Testis (tissue), 5 donors: ENCODE measurements at places on chromosomes 6 and 20. TPM values are rescaled to one million over a fixed set of nuclear protein-coding genes. Genes with fewer than 3 reads are reported as not detected.

DNA sequence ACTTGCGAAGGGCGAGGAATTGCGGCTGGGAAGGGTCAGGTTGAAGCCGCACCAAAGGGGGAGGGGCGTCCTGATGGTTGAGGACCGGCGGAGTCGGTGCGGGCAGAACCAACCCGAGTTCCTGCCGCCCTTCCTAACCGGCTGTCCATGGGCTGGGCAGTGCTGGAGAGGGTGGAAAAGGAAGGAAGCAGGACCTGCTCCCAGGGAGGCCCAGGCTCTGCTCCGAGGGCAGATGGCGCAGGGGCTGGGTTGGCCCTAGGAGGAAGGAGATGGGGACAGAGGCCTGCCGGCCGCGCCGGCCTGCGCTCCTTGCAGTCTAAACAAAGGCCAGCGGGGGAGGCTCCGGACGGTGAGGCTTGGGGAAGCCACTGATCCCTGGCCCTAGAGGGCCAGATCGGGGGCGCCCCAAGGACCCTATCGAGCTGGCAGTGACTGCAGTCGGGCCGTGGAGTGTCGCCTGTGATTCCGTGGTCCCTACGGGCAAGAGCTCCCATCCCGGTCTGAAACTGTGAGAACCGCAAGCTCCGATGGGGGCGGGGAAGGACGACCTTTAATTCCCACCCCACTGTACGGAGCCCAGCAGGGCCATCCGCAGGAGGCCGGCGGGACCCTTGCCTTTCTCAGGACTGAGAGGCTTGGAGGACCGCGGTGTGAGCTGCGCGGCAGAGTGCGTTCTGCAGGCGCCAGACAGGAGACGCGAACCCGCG is 39.4 kb downstream of the YTHDF1 start:
- H3K27me3 ChIP-seq: no peaks in the 10 kb centered on the region
- DNase-seq: no peak
- no peak overlapping the region for H3K4me3 ChIP-seq
- H3K36me3 ChIP-seq: no peaks in the 10 kb centered on the region
- H3K27ac ChIP-seq: no peak overlapping the region
- peaks cover 4% of the 10 kb centered on the region for H3K4me1 ChIP-seq

GRCh38 chr6:11525468-11526155 is 11.9 kb upstream of the TMEM170B start:
- DNase-seq: no peak
- H3K27me3 ChIP-seq: no peaks in the 10 kb centered on the region
- no peaks in the 10 kb centered on the region for H3K36me3 ChIP-seq
- no peak overlapping the region for H3K4me3 ChIP-seq
- H3K27ac ChIP-seq: no peak overlapping the region

- H3K27ac ChIP-seq: no peak overlapping the region
- H3K4me1 ChIP-seq: no peaks in the 10 kb centered on the region
- no peaks in the 10 kb centered on the region for H3K27me3 ChIP-seq
- DNase-seq: no peak
Measured at GRCh38 chr6:137087902-137088301, 43.1 kb upstream of the IL20RA start.

GRCh38 chr20:41621971-41622370 is 3.8 kb upstream of the CHD6 start:
- no peak for DNase-seq
- H3K27ac ChIP-seq: no peak overlapping the region
- H3K4me3 ChIP-seq: no peak overlapping the region

DNA sequence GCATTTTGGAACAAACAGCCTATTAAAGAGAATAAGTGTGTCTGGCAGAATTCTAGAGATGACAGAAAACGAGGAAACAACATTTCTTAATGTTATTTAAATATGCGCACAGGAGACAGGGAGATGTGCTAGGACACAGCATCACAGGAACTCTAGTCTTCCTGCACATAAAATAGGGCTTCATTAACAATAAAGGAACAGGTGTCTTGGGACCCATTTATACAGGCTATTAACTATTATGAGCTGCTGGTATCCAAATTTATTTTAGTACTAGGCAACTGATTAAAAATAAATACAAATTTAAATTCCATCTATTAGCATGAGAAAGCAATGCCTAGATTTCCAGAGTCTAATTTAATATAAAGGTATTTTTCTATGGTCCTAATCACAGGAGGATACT is 102.3 kb downstream of the PDSS2 start:
- H3K4me3 ChIP-seq: no peak overlapping the region
- no peak for DNase-seq
- no peaks in the 10 kb centered on the region for H3K4me1 ChIP-seq
- H3K27me3 ChIP-seq: no peaks in the 10 kb centered on the region

- peak; percentile 46 for DNase-seq
- no peaks in the 10 kb centered on the region for H3K27me3 ChIP-seq
- H3K27ac ChIP-seq: no peak overlapping the region
- H3K36me3 ChIP-seq: no peaks in the 10 kb centered on the region
Measured at GRCh38 chr6:31386977-31387376, 16.4 kb upstream of the MICA start.

- H3K27me3 ChIP-seq: no peaks in the 10 kb centered on the region
- H3K4me1 ChIP-seq: no peaks in the 10 kb centered on the region
- H3K4me3 ChIP-seq: no peak overlapping the region
- DNase-seq: no peak
- H3K36me3 ChIP-seq: no peaks in the 10 kb centered on the region
Measured at GRCh38 chr6:2524090-2524489, 226.6 kb downstream of the MYLK4 start.

DNA sequence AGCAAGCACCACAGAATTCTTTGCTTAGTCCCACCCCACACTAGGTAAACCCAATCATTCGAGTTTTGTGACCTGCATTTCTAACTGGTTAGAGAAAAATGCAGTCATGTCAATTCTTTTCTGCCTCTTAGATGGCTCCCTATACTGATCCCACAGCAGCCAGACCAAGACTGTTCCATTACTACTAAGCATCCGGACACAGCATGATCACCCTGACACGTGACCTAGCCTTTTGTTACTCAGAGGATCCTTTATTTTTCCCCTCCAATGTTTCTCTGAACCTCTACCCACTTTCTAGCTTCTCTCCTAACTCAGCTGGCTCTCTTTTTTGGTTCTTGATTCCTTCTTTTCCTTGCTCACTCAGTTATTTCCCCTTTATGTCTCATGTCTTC is 87.9 kb downstream of the PDE10A start:
- no peaks in the 10 kb centered on the region for H3K36me3 ChIP-seq
- H3K4me3 ChIP-seq: no peak overlapping the region
- no peaks in the 10 kb centered on the region for H3K27me3 ChIP-seq
- peaks cover 4% of the 10 kb centered on the region for H3K4me1 ChIP-seq
- no peak for DNase-seq
- no peak overlapping the region for H3K27ac ChIP-seq

DNA sequence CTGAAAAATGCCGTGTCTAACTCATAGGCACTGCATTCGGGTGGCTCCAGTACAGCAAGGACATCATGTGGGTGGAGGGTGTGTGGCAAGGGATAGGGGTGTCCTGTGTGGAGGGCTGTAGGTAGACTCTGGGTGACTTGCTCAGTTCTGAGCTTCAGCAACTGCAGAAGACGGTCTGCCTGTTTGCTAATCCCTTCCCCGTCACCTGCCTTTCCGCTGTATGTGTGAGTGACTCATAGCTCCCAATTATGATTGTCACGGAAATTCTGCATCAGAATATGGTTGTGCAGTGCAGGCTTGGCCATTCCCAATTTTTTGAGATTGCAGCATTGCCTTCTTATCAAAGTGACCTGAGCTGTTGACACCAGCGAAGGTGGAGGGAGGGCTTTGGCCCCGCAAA is 174.3 kb downstream of the CDH4 start:
- H3K27ac ChIP-seq: no peak overlapping the region
- H3K4me1 ChIP-seq: no peaks in the 10 kb centered on the region
- no peaks in the 10 kb centered on the region for H3K27me3 ChIP-seq
- H3K4me3 ChIP-seq: no peak overlapping the region
- no peak for DNase-seq

GRCh38 chr6:95404777-95405176 is 172.6 kb upstream of the MANEA start:
- no peak overlapping the region for H3K4me3 ChIP-seq
- no peaks in the 10 kb centered on the region for H3K4me1 ChIP-seq
- no peak overlapping the region for H3K27ac ChIP-seq
- no peak for DNase-seq
- H3K36me3 ChIP-seq: no peaks in the 10 kb centered on the region

- H3K36me3 ChIP-seq: no peaks in the 10 kb centered on the region
- no peaks in the 10 kb centered on the region for H3K4me1 ChIP-seq
- DNase-seq: no peak
- no peak overlapping the region for H3K4me3 ChIP-seq
- no peak overlapping the region for H3K27ac ChIP-seq
Measured at GRCh38 chr6:113308266-113308665, 548.9 kb upstream of the MARCKS start.

- H3K36me3 ChIP-seq: no peaks in the 10 kb centered on the region
- H3K4me1 ChIP-seq: peaks cover 17% of the 10 kb centered on the region
- H3K27ac ChIP-seq: no peak overlapping the region
- peak; percentile 61 for DNase-seq
- no peaks in the 10 kb centered on the region for H3K27me3 ChIP-seq
Measured at GRCh38 chr20:4949833-4950178, 51.5 kb downstream of the SLC23A2 start.

DNA sequence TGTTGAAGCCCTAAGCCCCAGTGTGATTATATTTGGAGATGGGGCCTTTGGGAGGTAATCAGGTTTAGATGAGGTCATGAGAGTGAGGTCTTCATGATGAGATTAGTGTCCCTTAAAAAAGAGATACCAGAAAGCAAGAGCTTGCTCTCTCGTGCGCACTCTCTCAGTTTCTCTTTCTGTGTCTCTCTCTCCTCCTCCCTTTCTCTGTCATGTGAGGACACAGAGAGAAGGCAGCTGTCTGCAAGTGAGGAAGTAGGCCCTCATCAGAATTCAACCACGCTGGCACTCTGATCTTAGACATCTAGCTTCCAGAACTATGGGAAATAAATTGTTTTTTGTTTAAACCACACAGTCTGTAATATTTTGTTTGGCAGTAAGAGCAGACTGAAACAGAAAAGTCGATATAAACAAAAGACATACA is 180.5 kb downstream of the IBTK start:
- no peaks in the 10 kb centered on the region for H3K27me3 ChIP-seq
- no peaks in the 10 kb centered on the region for H3K36me3 ChIP-seq
- H3K4me1 ChIP-seq: no peaks in the 10 kb centered on the region
- no peak overlapping the region for H3K27ac ChIP-seq
- H3K4me3 ChIP-seq: no peak overlapping the region
- no peak for DNase-seq

DNA sequence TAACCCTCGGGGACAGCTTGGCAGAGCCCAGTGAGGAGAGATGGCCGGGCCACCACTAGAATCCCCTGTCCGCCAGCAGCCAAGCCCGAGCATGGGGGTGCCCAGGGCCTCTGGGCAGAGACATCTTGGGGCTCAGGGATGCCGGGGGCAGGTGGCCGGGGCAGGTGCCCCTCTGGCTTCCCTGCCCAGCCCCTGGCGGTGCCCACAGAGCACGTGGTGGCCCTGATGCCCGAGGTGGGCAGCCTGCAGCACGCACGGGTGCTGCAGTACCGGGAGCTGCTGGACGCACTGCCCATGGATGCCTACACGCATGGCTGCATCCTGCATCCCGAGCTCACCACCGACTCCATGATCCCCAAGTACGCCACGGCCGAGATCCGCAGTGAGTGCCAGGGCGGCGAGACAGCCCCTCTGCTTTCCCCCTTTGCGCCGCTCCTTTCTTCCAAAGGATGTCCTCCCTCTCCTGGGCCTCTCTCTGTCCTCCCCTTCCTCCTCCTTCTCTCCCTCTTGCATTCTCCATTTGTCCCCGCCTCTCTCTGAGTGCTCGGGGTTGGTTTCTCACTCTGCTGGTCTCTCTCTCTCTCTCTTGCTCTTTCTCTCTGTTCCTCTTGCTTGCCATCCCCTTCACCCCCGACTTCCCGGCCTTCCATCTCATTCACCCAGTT is 11.2 kb downstream of the GDAP1L1 start:
- no peaks in the 10 kb centered on the region for H3K27me3 ChIP-seq
- no peaks in the 10 kb centered on the region for H3K36me3 ChIP-seq
- H3K4me3 ChIP-seq: no peak overlapping the region
- no peak overlapping the region for H3K27ac ChIP-seq
- DNase-seq: no peak

- DNase-seq: peak; percentile 72
- peaks cover 63% of the 10 kb centered on the region for H3K4me1 ChIP-seq
- peak overlapping the region; percentile 77 for H3K4me3 ChIP-seq
- H3K27ac ChIP-seq: peak overlapping the region; percentile 86
- no peaks in the 10 kb centered on the region for H3K36me3 ChIP-seq
- H3K27me3 ChIP-seq: no peaks in the 10 kb centered on the region
Measured at GRCh38 chr6:167678102-167679101, 148.3 kb upstream of the AFDN start.

DNA sequence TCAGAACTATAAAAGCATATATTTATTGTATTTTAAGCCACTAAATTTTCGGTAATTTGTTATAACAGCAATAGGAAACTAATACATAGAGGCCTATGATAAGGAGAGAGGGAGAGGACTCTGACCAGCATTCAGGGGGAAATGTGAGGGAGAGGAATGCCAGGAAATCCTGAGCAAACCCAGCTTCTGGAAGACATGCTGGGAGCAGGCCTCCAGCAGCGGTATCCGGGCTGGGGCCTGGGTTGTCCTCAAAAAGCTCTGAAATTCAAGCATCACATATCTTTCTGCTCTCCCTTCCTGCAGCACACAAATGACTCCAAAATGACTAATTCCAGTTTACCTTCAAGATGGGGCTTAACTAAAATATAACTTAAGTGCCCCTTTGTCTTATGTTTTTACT is 33.4 kb upstream of the RIMS1 start:
- H3K27ac ChIP-seq: no peak overlapping the region
- DNase-seq: no peak
- H3K27me3 ChIP-seq: no peaks in the 10 kb centered on the region
- no peaks in the 10 kb centered on the region for H3K4me1 ChIP-seq

GRCh38 chr20:47770935-47771334 is 14.3 kb downstream of the SULF2 start:
- no peaks in the 10 kb centered on the region for H3K27me3 ChIP-seq
- H3K36me3 ChIP-seq: no peaks in the 10 kb centered on the region
- H3K4me3 ChIP-seq: no peak overlapping the region

PRSS16 gene
- 8.6 TPM for total RNA-seq

PPP1R3G gene
- total RNA-seq: 1.3 TPM

BPIFB2 gene
- total RNA-seq: 1.4 TPM

CTSA gene
- 112 TPM for total RNA-seq

GPLD1 gene
- 15.6 TPM for total RNA-seq

TCP11 gene
- total RNA-seq: 639 TPM
